Suppressor macrophage treated with lipopolysaccharide for 1 hour (primary cell): ENCODE measurements at places on chromosomes 5 and 9.
A peak's percentile ranks its signal among the peaks of the same experiment; 100 is the strongest.

GRCh38 chr9:88535226-88536022, 446 bp downstream of the NXNL2 start:
- DNase-seq, result no peak

- peak; percentile 75 for DNase-seq
These were observed 133.9 kb downstream of the MUSK start for GRCh38 chr9:110802416-110803035.

DNA sequence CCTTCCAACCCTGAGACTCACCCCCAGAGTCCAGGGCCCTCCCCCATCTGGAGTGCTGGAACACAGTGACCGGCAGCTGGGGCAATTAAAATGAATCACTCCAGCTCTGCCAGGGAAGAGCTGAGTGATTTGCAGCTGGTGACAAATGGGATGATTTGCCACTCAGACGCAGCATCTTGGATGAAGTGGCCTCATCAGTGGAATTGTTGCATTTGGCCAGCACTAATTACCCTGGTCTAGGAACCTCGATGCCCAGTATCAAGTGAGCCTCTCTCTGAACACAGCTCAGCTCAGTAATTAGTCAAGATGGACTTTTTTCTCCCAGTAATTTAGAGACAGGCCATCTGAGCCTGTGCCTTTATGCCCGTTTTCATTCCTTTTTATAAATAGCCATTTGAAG, 259.5 kb downstream of the GRIA1 start:
- no peak for DNase-seq

GRCh38 chr5:172335721-172336120, 52.2 kb upstream of the UBTD2 start:
- DNase-seq, result no peak

- no peak for DNase-seq
These were observed 73.5 kb upstream of the ANKRD55 start for GRCh38 chr5:56306433-56307150.

GRCh38 chr9:6793203-6793602, 35.4 kb downstream of the KDM4C start:
- no peak for DNase-seq

DNA sequence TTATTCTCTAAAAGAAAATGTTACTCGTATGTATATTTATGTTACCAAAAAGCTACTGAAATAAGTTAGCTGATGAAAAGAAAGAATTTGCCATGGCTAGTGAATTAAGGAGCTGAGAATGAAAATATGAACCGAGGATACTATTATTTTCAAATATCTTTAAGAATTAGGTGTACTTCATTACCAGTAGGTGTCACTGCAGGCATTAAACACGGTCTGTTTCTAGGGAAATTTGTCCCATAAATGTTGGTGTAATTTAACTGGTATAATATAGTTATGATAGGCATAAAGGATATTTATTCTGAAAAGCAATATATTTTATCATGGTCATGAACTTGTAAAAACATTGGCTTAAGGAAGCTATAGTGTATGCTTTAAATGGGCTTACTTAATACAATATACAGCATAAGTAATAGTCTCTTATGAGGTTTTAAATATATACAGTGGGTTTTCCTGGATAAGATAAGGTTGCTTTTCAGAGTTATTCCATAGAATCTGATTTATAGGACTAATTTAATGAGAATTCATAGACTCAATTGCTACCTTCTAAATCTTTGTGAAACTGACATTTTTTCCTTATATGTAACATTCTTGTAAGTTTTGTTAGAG, 72.4 kb upstream of the MPDZ start:
- DNase-seq, result peak; percentile 40

DNA sequence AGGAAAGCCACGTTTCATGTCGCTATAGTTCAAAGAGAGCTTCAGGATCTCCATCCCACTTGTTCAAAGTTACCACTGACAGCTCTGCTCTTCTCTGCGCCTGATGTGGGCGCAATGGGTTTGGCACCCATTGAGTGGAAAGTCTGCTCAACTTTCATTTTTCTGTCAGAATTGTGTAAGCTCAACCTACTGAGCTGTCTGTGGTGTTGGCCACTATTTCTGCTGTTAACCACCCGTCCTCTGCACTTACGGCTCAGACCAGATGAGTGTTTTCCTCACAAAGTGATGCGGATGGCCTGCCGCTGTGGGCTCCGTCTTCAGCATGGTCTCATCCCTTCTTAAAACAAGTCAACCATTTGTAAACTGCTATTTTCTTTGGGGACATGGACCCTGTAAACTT, 131.2 kb downstream of the WNK2 start:
- no peak for DNase-seq

- no peak for DNase-seq
These were observed 53.6 kb downstream of the WHRN start for GRCh38 chr9:114451707-114452031.
